ENCODE measurements at places on chromosomes 4 and X.

DNA sequence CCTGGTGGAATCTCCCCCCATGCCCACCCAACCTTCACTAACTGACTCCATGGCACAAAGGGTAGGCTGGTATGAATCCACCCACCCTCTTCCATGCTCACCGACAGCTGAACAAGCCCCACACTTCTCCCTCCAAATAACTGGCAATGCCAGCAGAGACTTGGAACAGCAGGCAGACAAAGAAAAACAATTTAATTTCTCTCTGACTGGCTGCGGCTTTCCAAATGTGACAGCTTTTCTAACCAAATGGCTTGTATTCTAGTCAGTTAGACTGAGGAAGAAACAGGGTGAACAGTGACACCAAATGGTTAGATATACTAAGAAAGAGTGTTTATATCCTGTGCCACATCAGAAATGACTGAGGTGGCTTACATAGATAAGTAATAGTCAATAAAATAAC is 199.3 kb upstream of the ADAMTS3 start:
- no peak for DNase-seq

DNA sequence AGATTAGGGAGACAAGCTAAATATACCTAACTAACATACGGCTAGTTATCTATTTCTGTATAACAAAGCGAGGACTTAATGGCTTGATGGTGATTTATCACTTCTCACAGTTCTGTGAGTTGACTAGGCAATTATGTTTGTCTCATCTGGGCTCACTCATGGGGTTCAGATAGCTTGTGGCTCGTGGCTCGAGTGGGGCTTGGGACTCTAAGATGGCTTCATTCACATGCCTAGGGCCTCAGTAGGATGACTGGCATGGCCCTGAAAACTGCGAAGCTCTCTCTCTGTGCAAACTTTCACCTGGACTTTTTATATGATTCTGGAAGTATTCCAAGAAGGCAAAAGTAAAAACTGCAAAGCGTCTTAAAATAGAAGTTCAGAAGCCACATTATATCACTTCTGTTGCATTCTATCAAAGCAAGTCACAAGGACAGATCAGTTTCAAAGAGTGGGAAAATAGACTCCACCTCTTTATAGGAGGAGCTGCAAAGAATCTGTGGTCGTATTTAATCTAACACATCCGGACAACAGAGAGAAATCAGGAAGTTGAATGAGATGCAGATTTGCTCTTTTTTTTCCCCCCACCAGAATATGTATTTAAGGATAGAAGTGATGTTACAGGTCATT is 491.2 kb downstream of the INPP4B start:
- DNase-seq = no peak

DNA sequence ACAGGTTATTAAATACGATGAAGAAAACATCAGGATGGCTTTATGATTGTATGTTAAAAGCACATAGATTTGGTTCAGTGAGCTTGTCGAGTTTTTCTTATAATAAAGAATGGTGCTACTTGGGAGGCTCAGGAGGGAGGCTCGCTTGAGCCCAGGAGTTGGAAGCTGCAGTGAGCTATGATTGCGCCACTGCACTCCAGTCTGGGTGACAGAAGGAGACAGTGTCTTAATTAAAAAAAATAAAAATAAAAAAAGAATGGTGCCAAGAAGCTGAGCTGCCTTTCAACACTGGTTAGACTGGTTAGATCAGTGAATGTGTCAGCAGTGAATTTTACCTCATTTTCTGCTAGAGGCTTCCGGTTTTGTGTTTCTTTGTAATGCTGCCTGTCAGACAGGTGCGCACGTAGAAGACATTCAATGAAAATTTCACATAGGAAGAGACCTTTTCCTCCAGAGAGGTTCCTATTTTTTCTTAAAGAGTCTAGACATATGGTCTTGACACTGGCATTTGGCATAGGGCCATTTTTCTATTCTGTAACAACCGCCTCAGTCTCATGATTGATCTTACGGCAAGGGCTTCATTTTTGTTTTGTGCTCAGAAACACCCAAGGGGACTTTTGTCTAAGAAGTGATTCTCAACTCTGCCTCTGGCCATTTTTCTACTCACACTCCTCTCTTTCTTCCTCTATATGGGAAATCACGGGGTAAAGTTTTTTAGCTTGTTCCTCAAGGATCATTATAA is 15.0 kb upstream of the ARSF start:
- DNase-seq = no peak

DNA sequence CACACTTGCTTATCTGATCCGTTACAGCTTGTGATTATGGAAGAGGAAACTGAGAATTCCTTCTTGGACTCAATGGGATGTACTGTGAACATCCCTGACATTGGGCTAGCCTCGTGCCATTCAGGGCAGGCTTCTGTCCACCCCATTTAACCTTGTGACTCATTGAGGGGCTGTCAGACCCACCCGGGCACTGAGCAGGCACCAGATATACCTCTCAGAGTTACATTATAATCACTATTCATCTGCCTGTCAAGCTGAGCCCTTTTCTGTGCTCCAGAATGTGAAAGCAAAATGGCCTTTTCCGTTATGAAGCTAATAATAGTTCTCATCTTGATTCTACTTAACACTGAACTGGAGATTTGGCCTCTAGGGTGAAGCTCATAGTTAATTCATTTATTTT is 170.6 kb upstream of the SCML1 start:
- no peak for DNase-seq

DNA sequence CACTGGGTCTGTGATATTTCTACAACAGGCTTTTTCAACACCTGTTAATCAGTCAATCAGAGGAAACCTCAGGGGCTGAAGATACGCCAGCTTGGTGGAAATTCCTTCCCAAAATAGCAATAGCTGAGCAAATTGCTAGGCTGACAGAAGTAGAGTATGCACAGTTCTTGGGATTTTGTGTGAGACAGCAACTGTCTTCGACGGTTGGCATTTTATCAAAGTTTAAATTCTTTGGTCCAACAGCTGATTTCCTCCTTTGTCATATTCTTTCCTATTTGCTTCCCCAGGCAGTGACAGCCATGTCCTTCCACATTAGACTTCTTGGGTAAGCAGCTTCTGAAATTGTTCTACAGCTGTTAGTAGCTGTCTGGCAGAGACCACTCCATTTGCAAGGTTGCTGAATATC is 8.0 kb upstream of the PALLD start:
- no peak for DNase-seq

DNA sequence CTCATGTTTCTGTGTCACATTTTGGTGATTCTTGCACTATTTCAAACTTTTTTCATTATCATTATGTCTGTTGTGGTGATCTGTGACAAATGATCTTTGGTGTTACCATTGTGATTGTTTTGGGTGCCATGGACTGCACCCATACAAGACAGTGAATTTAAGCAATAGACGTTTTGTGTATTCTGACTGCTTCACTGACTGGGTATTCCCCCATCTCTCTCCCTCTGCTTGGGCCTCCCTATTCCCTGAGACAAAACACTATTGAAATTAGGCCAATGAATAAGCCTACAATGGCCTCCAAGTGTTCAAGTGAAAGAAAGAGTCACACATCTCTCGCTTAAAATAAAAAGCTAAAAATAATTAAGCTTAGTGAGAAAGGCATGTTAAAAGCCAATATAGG is 60.2 kb downstream of the BANK1 start:
- peak; percentile 40 for DNase-seq

DNA sequence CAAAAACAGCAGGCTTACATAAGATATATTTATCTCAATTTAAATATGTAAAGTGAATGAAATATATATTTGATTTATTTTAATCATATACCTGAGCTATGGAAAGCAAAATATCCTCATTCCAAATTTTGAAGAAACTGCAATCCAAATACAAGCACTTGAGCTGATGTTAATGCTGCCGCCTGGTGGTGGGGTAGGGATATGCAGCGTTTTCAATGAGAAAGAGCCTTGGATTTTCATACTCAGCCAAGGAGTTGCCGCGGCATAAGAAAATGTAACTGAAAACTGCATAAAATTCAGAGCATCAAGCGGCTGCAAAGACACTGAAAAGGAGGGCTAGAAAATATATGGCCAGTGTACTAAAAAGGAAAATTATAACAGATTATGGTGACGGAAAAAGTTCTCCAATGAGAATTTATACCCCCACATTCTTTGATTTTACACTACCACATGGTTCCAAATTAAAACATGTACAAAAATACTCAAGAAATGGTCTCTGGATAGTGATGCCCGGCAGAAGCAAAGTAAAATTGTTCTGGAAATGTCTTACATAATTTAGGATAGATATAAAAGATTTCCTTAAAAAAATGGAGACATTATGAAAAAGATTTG is 660.3 kb upstream of the PITX2 start:
- DNase-seq = peak; percentile 35

DNA sequence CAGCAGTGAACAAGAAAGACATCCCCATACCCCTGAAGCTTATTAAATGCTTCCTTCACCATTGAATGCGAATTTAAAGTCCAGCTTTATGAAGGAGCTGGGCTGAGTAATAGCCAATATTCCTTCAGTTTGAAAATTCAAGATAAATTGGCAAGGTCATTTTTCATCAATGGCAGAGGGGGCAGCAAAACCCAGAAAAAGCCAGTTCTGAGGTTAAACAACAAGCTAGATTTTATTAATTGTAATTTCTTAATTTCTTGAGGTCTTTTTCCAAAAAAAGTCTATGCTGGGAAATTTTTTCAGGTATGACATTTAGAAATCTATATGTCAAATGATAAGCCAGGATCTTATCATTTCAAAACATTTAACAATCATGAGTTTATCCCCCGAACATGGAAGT is 808.9 kb downstream of the RPA4 start:
- DNase-seq = no peak

DNA sequence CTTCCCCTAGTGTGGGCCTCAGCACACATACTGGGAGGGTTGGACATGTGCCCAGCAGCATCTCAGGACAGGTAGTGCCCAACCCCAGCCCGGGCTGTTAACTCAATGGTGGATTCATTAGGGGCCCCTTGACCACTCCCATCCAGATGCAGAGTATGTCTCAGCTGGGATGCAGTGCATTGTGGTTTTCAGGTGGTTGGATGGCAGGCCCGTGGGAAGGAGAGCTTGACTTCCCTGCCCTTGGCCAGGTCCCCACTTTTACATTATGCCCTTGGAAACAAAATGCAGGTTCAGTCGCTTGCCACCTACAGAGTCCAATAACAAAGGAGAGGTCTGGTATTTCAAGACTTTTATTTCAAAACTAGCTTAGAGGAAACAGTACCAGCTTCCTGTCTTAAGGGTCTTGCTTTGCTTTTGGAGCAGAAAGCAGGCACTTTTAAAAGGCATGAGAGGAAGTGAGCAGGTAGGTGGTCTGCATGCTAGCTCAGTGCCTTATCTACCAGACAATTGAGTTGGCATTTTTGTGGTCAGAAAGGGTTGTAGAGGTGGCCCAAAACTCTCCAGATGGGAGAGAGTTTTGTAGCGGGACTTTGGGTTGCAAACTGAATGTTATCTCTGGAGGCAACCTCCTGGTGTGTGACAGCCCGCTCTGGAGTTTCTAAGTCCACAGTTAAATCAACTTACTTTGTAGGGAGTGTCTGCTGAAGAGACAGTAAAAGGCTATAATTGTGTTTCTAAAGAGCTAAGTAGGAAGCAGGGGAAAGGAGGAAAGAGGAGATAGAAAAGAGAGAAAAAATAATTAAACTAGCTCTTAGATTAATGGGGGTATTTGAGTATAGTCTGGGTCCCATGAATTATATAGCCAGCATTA is 171.0 kb downstream of the GALNTL6 start:
- no peak for DNase-seq

DNA sequence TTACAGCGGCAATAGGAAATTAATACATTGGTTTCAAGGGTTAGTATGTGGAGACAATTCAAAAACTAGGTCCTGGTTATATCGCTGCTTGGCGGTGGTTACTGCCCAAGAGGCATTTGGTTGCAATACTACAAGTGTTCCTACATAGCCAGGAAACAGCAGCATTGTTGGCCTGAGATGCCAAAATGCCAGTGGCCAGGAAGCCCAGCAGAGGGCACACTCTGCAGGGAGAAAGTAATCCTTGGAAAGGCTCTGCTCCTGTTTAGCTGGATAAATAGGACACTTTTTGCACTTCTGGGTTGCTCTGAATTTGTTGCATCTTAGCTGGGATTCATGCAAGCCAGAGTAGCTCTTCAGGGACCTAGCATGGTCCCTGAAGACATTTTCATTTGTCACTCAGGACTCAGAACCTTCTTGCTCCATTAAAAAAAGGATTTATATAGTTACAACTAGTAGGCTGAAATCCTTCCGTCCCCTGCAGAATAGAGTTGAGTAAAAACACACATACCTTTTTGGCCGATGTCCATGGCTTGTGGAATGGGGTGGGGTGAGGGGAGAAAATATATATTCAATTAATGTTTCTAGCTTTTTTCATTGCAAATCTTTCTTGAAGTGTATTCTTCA is 8.1 kb upstream of the GPR119 start:
- DNase-seq = no peak

- peak; percentile 9 for DNase-seq
Observed at GRCh38 chrX:106415276-106415895, 196.4 kb upstream of the RADX start.

- DNase-seq = no peak
Observed at GRCh38 chrX:154379569-154379951, 465 bp downstream of the EMD start.

- no peak for DNase-seq
Observed at GRCh38 chr4:182489607-182490006, 246.4 kb downstream of the TENM3 start.

DNA sequence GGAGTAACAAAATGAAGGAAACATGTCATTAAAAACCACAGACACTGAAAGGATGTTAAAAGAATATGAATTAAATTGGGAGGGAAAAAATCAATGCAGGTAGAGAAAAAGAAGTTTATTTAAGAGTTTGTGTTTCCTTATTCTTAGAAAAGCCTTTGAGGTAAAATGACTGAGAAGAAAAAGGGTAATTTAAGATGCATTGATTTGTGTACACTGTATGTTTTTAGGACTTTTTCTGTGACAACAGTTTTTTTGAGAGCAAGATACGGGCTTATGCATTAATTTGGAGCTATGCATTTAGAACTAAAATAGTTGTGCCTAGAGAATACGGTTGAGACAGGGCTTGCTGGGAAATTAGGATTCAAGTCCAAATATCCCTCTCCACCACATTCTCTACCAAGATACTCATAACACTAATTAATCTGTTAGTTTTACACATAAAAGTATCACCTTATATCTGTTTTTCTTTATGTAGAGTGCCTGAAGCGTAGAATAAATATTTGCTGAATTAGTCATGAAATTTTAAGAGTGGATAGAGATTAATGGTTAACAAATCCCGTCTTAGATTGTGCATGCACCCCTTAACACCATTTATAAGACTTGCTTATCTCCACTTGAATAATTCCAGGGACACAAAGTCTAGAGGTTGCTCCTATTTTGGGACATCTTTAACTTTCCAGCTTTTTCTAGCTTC is 232.5 kb downstream of the PCDH7 start:
- no peak for DNase-seq

DNA sequence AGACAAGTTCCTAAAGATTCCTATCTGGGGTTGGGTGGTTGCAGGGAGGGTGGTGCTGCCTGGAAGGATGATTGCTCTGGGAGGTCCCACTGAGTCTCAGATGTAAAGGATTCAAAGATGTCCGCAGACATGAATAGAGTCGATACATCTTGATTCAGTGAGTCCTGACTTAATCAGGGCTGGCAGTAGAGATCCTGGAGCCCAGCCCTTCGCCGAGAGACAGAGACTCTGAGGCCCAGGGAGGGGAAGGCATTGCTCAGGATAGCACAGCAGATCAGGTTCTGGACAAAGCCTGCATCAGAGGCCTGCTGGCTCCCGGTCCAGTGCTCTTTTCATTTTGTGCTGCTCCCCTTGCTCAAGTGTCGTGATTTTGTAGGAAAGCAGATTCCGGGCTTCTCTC is 21.7 kb downstream of the PJA1 start:
- DNase-seq = no peak

GRCh38 chrX:51975811-51976210 is 82.4 kb downstream of the MAGED1 start:
- no peak for DNase-seq
